H7 (cell line): ENCODE measurements at places on chromosomes 3 and 15. TPM values are rescaled to one million over a fixed set of nuclear protein-coding genes. Genes with fewer than 3 reads are reported as not detected.

GRCh38 chr15:62469478-62469873 is 304.4 kb upstream of the C2CD4B start:
- DNase-seq = no peak

The NR1I2 gene
- 0.87 and 1.6 TPM in 2 replicates for total RNA-seq

The CD200R1 gene
- total RNA-seq = 0.18 and 0.38 TPM in 2 replicates

GRCh38 chr3:29693863-29694262 is 413.0 kb downstream of the RBMS3 start:
- DNase-seq = peak; percentile 58

GRCh38 chr3:138314751-138315150 is 14.9 kb downstream of the NME9 start:
- no peak for DNase-seq

DNA sequence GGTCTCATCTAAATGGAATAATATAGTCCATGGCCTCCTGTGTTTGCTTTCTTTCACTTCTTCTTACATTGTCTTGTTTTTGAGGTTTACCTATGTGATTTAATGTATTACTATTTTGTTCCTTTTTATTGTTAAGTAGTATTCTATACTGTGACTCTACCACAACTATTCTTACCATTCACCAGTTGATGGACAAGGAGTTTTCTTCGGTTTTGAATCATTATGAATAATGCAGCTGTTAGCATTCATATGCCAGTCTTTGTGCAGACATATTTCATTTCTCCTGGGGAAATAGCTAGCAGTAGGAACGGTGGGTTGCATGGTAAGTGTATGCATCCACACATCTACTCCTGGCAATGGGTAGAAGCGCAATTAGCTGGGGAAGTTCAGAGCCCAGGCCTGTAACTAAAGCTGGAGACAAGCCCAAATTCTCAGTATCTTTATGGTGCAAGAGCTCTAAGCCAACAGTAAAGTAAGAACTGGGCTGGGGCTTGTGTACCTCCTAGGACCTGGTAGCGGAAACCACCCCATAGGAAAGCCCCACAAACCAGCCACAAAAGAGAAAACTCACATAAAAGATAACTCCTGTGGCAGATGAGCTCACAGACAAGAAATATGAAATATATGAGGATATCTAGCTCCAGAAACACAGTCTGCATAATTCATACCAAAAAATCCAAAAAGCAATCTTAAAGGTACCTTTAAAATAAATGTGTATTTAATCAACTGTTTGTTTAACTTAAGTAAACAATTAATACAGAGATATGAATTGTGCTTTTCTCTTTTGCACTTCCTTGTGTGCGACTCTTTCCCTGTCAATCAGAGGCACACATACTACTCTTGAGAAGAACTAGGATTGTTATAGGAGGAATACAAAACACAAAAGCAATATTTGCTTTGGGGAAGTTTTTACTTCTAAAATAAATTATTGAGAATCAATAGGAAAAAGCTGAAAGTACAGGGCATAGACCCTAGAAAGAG is 2.7 kb upstream of the CSTA start:
- no peak for DNase-seq

GRCh38 chr15:40397688-40398412 is 7.7 kb upstream of the IVD start:
- DNase-seq = no peak

- no peak for DNase-seq
These were observed 229.2 kb upstream of the CHRNA7 start for GRCh38 chr15:31801152-31801551.

- no peak for DNase-seq
These were observed 49.4 kb upstream of the FLNB start for GRCh38 chr3:57958642-57959422.

DNA sequence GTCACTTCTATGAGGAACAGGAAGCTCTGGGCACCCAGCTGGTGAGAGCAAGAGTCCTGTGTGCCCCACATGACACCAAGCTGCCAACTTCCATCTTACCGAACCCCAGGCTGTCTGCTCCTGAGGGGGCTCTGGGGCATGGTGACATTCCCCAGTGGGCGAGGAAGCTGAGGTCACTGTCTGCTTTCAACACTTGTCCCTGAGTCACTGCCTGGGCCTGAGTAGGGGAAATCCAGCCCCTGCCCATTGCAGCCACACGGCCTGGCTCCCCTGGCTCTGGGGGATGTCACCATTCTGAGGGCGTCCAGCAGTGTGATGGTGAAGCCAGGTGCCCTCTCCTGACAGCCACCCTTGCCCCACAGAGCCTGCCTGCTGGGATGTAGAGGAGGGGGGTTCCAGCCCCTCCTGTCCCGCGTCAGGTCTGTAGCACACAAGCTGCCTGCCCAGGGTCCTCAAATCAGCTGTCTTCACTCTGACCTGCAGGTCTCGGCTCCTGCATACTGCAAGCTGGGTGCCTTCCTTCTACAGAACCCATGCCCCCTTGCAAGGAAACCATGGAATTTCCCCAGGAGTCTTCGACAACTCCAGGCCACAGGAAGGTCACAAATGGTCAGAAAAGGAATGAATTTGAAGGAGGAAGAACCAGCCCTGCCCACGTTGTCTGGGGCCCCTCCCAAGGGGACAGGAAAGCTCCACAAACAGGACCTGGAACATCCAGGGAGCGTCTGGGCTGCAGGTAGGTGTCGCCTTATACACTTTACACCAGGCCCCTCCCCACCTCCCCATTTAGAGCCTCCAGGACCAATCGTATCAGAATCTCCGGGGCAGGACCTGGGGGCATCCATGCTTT is 69.9 kb upstream of the GATM start:
- peak; percentile 57 for DNase-seq

DNA sequence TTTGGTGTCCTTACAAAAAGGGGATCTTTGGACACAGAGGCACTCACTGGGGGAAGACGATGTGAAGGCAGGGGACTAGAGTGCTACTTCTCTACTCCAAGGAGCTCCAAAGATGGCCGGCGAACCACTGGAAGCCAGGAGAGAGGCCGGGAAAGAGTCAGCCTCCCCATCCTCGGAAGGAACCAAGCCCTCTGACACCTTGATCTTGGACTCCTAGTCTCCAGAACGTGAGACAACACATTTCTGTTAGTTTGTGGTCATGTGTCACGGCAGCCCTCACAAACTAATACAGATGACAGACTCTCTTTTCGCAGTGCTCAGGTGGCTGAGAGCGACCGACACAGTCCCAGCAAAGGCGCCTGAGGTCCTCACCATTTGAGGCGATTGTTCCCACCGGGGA is 24.4 kb upstream of the ATP2B2 start:
- no peak for DNase-seq

- peak; percentile 27 for DNase-seq
These were observed 759 bp upstream of the TTBK2 start for GRCh38 chr15:42921342-42921731.

The NMNAT3 gene
- 3.0 and 4.7 TPM in 2 replicates for total RNA-seq

The FEZF2 gene
- total RNA-seq = 0.14 TPM in 1 of 2 replicates, not detected in the other

- no peak for DNase-seq
These were observed 24.7 kb downstream of the PXK start for GRCh38 chr3:58357402-58357801.

DNA sequence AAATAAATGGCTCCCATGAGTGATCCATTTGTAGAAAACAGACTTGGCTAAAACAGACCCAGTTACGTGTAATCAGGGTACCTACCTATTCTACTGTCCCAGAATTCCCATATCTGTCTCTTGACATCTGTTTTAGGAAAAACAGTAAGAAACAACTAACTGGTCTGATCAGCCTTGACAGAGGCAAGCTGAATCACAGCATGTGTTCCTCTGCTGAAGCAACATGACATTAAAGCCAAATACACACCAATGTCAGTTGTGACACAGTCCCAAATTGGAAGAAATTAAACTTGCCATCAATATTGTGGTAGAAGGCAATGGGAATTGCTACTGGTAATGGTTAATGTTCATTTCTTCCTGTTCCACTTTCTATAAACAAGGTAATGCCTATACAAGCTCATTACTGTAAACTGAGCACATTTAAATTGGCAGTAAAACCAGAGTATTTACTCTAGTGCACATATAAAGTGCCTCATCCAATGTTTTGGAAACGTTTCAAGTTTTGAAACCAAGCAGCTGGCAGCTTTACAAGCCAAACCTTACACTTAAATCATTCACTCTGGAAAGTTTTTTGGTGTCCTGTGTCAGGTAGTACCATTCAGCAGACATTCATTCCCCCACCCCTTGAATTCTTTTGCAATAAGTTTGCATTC is 27.0 kb downstream of the ALDH1A2 start:
- no peak for DNase-seq

DNA sequence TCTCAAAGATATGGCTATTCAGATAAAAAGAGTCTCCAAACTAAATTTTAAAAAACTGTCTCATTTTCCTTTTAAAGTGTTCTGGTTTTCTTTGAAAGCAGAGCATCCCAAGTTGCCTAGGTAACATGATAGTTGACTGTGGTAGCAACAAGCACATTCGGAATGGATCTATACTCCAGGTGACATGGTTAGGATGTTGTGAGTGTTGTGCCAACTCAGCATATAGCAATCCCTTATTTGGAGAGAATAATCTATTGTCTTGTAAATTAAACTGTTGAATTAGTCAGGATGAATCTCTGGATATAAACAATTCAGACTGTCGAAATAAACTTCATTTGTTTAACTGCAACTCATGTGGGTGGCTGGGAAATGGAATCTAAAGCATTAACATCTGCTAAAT is 418.6 kb downstream of the TUSC7 start:
- DNase-seq = no peak

The STX19 gene
- not detected in 2 replicates for total RNA-seq

DNA sequence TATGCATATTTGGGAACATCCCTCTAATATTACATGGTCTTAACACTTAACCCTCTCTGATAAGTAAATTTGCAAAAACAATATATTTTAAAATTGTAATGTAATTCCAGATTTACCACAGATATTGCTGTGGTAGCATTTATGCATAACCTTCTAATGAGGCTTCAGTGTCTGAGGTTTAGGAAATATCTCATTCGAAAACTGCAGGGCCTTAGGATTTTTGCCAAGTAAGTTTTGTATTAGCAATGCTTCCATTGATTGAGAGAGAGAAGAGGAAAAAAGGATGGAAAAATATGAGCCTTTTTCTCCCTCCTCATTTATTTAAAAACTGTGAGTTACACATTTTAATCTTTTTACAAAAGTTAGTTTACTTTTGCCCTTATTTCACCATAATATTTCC is 294.6 kb downstream of the EPHA3 start:
- DNase-seq = no peak

DNA sequence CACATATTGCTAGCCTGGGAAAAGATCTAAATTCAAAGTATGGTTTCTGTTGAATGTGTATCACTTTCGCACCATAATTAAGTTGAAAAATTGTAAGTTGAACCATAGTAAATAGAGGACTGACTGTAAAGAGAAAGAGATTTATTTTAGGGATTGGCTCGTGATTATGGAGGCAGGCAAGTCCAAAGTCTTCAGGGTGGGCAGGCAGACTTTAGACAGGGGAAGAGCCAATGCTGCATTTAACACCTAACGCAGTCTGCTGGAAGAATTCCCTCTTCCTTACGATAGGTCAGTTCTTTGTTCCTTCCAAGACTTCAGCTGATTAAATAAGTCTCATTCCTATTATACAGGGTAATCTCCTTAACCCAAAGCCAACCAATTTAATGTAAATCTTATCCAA is 15.8 kb downstream of the C3orf85 start:
- DNase-seq = no peak

DNA sequence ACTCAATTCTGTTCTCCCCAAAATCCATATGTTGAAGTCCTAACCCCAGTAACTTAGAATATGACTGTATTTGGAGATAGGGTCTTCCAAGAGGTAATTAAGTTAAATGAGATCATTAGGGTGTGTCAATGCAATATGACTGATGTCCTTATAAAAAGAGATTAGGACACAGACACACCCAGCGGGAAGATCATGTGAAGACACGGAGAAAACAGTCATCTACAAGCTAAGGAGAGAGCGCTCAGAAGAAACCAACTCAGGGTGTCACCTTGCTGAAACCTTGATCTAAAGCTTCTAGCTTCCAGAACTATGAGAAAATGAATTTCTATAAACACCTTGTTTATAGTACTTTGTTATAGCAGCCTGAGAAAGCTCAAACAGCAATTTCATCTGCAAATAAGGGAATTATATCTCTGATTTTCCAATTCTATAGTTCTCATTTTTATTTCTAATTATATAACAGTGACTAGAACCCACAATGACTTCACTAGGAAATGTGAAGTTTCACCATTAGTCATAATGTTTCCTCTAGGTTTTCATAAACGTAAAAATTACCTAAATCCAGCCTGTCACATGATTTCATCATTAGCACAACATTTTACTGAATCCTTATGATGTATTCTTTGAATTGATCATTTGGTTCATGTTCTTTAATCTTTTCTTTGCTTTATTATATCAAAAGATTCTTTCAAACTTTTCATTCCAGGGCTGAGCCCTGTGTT is 459.1 kb upstream of the MDFIC2 start:
- no peak for DNase-seq

The CAND2 gene
- total RNA-seq = 16.7 and 17.4 TPM in 2 replicates

DNA sequence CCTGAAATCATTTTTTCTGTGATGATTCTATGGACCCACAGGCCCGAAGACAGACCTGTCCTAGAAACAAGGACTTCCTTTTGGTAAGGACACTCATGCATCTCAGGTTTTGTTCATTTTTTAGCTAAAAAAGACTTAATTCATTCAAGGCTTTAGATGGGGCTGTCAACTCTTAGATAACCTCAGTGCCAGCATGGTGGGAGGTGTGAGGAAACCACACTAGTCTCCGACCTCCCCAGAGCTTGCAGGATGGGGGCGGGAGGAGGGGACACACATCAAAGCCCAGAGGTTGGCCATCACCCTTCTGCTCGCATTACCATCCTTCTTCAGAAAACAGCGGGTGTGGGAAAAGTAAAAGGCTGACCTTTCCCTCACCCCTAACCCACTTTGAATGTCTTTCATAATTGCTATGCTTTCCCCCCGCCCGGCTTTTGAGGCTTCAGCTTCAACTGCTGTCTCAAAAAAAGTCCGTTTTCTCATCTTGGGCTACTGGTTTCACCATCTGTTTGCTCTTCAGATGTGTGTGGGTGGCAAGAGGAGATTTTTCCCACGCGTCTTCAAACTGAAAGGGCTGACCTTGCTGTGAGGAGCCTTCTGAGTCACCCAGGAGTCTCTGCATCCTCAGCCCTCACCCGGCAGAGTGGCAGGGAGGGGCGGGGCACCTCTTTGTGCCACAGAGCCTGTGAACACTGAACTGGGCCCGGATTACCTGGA is 27.6 kb upstream of the CXCR6 start:
- DNase-seq = peak; percentile 44

GRCh38 chr3:147313513-147313912 is 92.8 kb downstream of the ZIC4 start:
- no peak for DNase-seq

- DNase-seq = no peak
These were observed 48.9 kb downstream of the ABCC5 start for GRCh38 chr3:183968666-183969245.

The IL16 gene
- total RNA-seq = 1.4 TPM in 1 of 2 replicates, not detected in the other

The SLC24A5 gene
- total RNA-seq = 0.07 and 0.11 TPM in 2 replicates

DNA sequence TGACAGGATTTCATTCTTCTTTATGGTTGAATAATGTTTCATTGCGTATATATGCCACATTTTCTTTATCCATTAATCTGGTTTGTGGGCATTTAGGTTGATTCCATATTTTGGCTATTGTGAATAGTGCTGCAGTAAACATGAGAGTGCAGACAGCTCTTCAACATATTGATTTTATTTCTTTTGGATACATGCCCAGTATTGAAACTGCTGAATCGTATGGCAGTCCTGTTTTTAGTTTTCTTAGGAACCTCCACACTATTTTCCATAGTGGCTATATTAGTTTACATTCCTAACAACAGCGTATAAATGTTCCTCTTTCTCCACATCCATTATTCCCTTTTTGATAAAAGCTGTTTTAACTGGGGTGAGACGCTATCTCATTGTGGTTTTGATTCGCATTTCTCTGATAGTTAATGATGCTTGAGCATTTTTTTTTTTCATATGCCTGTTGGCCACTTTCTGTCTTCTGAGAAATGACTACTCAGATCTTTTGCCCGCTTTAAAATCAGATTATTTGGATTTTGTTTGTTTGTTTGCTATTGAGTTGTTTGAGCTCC is 21.7 kb downstream of the AQP9 start:
- no peak for DNase-seq
